ENCODE measurements at places on chromosomes 1 and 21.
A peak's percentile ranks its signal among the peaks of the same experiment; 100 is the strongest.

DNA sequence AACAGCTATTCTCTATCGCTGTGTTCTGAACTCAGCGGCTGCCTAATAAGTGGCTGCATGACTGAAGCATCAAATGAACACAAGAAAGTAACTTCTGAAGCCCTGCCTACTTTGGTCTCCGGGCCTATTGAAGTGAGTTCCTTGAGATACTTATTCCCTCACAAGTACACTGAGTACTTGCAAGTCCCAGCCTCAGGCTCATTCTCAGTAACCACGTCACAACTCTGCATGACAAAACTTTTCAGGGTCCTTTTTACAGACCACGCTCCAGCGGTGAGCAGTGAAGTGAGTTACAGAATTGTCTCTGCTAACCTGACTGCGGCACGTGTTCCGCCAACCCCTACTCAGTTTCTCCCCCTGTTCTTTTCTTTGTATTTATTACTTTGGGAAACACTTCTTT lies 1342.7 kb upstream of the ADGRL4 start:
- DNase-seq = no peak

- no peak for DNase-seq
Observed at GRCh38 chr1:24142546-24143534, at the start of gene IL22RA1. IL22RA1 (minus strand) TSS chr1:24143140; CDS start chr1:24143082, 58 bp downstream.

DNA sequence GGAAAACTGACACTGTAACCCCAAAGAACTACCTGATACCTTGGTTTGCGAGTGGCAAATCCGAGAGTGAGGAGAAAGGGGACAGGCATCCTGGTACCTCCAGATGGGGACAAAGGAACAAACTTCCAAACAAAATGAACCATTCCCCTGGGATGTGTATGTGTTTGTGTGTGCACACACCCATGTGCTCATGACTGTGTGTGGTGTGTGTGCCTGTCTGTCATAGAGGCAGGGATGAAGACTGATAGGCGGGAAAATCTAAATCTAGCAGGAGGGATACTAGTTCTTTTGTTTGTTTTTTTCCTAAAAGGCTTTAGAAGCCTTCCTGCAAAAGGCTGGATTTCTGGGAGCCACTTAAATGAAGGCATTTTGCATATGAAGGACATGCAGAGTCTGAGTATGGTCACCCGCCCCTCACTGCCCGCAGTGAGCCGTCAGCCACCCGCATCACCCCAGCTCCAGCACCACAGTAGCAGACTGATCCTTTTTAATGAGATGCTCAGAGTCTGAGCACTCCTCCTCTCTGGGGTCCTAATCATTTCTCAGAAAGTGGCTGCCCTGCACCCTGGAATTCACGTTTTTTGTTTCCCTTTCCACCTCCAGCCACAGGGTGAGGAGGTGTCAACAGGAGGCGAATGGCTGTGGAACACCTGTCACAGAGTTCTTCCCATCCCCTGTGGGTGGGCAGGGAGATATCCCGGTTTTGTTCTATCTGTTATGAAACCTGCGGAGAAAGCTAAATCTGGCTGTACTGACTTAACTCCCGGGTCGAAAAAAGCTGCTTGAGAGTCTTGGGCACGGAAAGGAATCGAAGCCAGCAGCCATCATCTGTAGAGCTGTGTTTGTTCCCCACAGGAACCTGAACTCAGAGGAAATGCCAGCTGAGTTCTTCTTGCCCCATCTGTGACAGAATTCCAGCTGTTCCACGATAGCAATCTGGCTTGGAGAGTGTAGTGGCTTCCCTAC lies 34.9 kb downstream of the UTP25 start:
- no peak for DNase-seq

- DNase-seq = no peak
Observed at GRCh38 chr1:5970610-5971273, 21.5 kb downstream of the NPHP4 start.

DNA sequence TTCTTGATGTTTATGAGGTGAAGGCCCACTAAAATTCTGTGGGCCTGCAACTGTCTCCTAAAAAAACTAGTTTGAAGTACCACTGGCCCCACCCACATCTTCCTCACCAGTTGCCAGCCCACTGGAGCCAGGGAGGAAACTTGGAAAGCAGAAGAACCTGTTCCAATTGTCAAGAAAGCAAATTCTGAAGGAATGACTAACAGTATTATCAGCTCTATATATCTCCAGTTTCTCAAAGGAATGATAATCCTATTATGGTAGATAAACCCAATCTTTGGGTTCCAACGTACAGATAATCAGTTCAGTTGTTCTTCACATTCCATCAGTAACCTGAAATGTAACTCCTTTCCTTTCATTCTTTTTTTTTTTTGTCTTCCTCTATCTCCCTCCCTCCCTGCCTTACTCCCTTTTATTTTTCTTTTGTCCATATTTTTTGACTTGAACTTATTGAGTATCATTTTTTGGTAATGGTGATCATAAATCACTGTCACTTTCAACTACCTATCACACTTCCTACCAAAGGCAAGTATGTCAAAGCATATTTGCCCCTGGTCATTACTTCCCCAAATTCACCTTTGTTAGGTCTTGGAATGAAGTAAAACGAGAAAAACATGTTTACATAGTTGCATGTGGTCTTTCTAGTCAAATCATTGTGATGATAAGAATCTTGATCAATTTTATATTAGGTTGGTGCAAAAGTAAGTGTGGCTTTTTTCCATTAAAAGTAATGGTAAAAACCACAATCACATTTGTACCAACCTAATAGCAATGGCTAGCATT lies 943.4 kb downstream of the TTLL7 start:
- no peak for DNase-seq

- no peak for DNase-seq
Observed at GRCh38 chr1:50705041-50705440, 255.0 kb downstream of the FAF1 start.

- DNase-seq = no peak
Observed at GRCh38 chr1:232600424-232601258, 29.3 kb downstream of the SIPA1L2 start.

- DNase-seq = no peak
Observed at GRCh38 chr21:17782051-17782450, 37.1 kb downstream of the C21orf91 start.

DNA sequence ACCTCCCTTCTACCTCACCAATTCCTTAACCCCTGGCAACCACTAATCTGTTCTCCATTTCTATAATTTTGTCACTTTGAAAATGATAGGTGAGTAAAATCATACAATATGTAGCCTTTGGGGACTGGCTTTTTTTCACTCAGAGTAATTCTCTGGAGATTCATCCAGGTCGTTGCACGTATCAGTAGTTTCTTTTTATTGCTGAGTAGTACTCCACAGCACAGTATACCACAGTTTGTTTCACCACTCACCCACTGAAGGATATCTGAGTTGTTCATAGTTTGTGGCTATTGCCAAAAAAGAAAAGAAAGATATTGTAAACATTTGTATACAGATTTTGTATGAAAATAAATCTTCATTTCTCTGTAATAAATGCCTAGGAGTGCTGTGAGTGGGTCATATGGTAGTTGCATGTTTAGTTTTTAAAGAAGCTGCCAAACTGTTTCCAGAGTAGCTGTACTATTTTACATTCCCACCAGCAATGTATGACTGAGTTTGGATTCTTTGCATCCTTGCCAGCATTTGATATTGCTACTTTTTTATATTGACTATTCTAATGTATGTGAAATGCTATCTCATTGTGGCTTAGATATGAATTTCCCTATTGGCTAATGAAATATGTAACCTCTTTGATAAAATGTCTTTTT lies 3.7 kb downstream of the CHD1L start:
- no peak for DNase-seq

GRCh38 chr1:162908236-162908635 lies 47.3 kb upstream of the CCDC190 start:
- no peak for DNase-seq

DNA sequence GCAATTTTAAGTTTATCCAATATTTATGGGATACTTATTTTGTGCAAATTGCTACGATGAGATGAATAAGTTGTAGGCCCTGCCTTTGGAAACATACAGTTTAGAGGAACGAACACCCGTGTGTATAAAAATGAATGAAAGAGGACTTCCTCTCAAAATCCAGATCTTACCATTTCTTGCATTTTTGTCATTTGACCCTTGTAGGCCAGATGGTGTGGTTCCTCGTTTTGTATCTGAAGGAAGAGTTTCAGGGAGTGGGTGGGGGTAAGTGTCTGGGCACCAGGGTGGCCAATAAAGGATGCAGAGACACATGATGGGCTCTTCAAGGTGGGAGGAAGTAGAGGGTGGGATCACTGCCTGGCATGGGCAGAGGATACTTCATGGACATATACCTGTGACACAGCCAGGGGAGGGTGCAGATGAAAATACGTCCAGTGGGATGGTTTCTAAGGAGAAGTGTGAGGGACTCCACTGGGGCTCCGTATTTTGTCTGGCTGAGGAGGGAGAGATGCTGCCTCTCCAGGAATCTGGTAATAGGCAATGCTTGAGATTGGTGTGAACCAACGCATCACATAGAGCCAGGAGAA lies 14.4 kb downstream of the MAPKAPK2 start:
- DNase-seq = no peak

DNA sequence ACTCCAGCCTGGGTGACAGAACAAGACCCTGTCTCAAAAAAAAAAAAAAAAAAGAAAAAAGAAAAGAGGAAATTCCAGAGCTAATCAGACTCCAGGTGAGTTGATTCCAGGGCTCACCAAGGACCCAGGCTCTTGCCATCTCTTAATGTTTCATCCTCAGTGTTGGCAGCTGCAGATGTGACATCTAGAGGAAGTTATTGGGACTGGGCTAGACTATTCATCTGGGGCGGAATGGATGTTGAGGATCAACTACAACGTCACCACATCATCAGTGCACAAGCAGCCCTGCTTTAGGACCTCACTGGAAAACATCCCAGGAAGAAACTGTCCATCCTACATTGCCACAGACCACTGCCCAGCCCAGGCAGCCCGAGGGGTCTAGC lies 28.6 kb upstream of the PARP1 start:
- no peak for DNase-seq

- no peak for DNase-seq
Observed at GRCh38 chr1:90046635-90047034, 51.7 kb downstream of the ZNF326 start.

- DNase-seq = no peak
Observed at GRCh38 chr1:175512637-175513412, 230.6 kb downstream of the TNR start.

DNA sequence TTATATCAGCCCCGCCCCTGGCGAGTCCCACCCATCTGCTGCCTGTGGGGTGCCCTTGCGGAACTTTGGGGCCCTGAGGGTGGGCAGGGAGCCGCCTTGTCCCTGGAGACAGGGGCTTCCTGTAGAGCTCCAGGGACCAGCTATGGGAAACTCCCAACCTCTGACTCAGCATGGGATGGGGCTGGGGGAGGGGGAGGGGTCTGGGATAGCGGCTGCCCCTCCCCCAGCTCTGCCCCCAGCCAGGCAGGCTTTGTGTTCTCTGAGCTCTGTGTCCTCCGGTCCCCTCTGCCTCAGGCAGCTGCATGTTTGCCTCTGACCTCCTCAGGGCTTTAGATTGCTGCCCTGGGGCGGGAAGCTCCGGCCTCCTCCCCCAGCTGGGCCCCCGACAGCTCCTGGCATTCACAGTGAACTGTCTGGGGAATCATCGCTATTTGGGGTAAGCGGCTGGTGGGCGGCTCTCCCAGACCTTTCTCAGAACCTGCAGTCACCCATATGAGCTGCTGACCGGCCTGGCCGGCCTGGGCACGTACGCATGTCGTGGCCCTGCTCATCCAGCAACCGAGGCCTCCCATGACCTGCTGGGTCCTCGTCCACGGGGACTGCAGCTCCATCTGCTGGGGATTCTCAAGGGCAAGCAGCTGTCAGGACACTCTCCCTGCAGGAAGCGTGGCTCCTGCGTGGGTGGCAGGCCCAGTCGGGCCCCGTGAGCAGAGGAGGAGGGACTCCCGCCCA lies 17.1 kb downstream of the ARHGEF16 start:
- no peak for DNase-seq

- no peak for DNase-seq
Observed at GRCh38 chr1:223102797-223103533, 40.1 kb downstream of the TLR5 start.

- no peak for DNase-seq
Observed at GRCh38 chr1:85417017-85417416, 47.9 kb downstream of the DDAH1 start.

DNA sequence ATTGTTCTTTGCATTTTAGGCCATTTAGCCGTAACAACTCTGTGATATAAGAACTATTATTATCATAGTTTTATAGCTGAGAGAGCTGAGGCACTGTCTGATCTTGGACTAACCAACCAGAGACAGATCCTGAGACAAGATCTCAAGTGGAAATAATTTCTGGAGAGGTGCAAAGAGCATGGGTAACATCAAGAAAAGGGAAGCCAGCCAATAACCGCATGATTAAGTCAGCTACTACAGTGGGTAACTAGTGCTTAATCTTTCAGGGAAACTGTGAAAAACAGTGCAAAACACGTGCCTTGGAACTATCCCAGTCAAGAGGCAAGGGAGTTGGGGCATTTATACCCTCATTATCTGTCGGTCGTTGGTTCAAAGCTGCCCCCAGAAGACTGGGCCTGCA lies 105.8 kb downstream of the OMA1 start:
- no peak for DNase-seq

DNA sequence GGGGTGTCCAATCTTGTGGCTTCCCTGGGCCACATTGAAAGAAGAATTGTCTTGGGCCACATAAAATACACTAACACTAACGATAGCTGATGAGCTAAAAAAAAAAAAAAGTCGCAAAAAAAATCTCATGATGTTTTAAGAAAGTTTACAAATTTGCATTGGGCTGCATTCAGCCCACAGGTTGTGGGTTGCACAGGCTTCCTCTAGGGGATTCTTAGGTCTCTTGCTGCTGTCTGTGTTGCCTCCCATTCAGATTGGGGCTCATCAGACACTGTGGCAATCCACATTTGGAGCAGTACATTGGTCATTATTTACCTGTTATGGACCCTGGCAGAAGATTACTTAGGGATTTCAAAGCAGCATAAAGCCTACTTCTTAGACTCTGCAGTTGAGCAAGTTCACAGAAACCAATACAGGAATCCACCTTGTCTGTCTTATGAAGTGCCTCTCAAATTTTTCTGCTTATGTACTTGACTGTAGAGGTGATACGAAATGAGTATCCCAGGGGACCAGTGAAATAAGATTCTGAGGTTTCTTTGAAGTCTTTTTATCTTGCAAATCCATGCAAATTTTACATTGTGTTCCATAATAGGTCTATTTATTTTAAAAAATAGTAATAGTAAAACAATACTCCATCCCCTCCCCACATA lies 205.5 kb downstream of the RPS6KC1 start:
- DNase-seq = no peak

GRCh38 chr1:15353839-15354579 lies 55.7 kb upstream of the EFHD2 start:
- DNase-seq = no peak

GRCh38 chr1:164780863-164781262 lies 221.9 kb downstream of the PBX1 start:
- DNase-seq = no peak

DNA sequence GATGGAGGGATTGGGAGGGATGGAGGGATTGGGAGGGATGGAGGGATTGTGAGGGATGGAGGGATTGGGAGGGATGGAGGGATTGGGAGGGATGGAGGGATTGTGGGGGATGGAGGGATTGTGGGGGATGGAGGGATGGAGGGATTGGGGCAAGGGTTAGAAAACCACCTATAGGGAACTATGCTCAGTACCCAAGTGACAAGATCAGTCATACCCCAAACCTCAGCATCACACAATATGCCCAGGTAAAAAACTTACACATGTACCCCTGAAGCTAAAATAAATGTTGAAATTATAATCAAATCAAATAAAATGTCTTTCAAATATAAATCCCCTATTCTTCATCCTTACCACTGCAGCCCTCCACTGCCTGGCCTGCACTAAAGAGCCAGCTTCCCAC lies 72.8 kb upstream of the HNRNPU start:
- no peak for DNase-seq

- DNase-seq = peak; percentile 15
Observed at GRCh38 chr1:38858833-38859560, 575 bp downstream of the RRAGC start.

Measured in stimulated activated CD4-positive, alpha-beta T cell treated with anti-CD3 and anti-CD28 coated beads, Interleukin-1b, Interleukin-23, amount 100 ng/mL, for 1 hour (primary cell).